SK-N-SH treated with all-trans-retinoic acid at 6 μM for 48 hours (cell line): ENCODE measurements at places on chromosomes 7 and 10.

- no peak for ATAC-seq
Observed at GRCh38 chr10:132837905-132838304, 52.0 kb upstream of the NKX6-2 start.

DNA sequence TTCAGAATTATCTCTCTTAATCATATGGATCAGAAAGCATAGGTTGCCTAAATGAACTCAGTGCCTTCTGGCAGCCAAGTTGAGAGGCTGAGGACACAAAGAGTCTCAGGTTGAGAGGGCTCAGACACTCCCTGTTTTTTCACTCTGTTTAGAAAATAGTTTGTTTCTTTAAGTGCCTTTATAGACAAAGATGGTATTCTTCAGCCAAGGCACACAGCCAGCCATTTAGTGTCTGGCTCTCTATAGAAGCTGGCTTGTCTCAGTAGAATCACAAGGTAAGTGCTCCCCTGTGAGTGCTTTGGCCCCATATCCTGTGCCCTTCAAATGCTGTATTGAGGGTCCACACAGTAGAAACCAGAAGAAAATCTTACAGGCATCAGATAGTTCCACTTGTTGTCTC is 3.6 kb downstream of the GPR158 start:
- no peak for ATAC-seq

GRCh38 chr7:2080060-2080387 is 152.7 kb downstream of the MAD1L1 start:
- no peak for ATAC-seq

- ATAC-seq = no peak
Observed at GRCh38 chr10:25076506-25077177, 60.2 kb downstream of the THNSL1 start.

DNA sequence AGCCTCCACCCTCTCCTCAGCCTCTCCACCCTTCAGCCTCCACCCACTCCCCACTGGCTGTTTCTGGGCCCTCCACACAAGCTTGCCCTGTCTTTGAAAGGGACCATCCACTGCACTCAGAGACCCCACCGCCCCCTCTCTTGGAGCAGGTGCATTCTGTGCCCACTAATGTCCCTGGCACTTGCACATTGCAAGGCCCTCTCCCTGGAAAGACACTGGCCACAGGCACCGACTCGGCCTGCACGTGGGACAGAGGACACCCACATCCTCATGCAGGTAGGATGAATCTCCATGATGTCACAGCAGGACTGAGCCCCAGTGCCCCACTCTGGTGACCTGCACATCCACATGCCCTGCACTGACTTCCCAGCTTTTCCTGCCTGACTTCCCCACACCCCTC is 36.8 kb upstream of the EBF3 start:
- ATAC-seq = no peak
